ENCODE measurements at places on chromosomes 16 and 17. TPM values are rescaled to one million over a fixed set of nuclear protein-coding genes. Genes with fewer than 3 reads are reported as not detected.

DNA sequence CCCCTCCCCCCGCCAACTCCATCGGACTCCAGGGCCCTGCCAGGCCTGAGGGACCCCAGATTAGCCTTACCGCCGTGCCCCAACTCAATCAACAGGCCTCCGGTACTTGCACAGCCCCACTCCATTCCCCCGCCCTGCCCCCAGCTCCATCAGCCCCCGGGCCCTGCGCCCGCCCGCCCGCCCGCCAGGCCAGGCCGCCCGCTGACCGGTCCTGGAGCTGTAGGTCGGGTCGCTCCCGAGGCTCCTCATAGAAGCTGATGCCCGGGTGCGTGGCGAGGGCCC lies 308 bp downstream of the GTF3C1 start:
- H3K4me3 ChIP-seq, result peak overlapping the region; percentile 79
- H3K4me1 ChIP-seq, result peaks cover 20% of the 10 kb centered on the region
- H3K27me3 ChIP-seq, result no peaks in the 10 kb centered on the region
- peak overlapping the region; percentile 86 for H3K27ac ChIP-seq

GRCh38 chr16:3837851-3838586 lies 42.5 kb downstream of the CREBBP start:
- H3K4me1 ChIP-seq, result peaks cover 13% of the 10 kb centered on the region
- no peak for DNase-seq
- no peak overlapping the region for H3K4me3 ChIP-seq
- peaks cover 4% of the 10 kb centered on the region for H3K36me3 ChIP-seq
- H3K27ac ChIP-seq, result no peak overlapping the region
- no peaks in the 10 kb centered on the region for H3K27me3 ChIP-seq

GRCh38 chr17:17750881-17751280 lies 69.6 kb downstream of the RAI1 start:
- no peaks in the 10 kb centered on the region for H3K4me1 ChIP-seq
- H3K36me3 ChIP-seq, result no peaks in the 10 kb centered on the region
- DNase-seq, result no peak
- H3K4me3 ChIP-seq, result no peak overlapping the region

- no peak overlapping the region for H3K4me3 ChIP-seq
- H3K27me3 ChIP-seq, result no peaks in the 10 kb centered on the region
- H3K27ac ChIP-seq, result no peak overlapping the region
- DNase-seq, result no peak
These were observed 13.4 kb upstream of the FAM83G start for GRCh38 chr17:19017804-19018599.

DNA sequence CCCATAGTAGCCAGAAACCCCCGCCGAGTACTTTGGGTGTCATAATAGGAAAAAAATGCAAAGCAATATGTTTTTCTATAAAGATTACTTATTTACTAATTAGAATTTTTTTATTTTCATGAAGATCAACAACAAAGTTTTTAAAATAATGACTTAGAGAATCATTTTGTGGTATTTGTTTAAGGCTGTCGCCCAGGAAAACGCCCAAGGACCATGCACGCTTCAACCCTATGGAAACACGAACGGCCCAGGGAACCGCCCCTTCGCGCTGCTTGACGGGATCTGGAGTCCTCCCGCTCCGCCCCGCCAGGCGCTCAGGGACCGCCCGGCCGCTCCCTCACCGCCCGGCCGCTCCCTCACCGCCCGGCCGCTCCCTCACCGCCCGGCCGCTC lies 408 bp upstream of the KPNA2 start:
- H3K27me3 ChIP-seq, result no peaks in the 10 kb centered on the region
- H3K36me3 ChIP-seq, result peaks cover 10% of the 10 kb centered on the region
- peaks cover 24% of the 10 kb centered on the region for H3K4me1 ChIP-seq
- DNase-seq, result no peak
- no peak overlapping the region for H3K4me3 ChIP-seq
- H3K27ac ChIP-seq, result no peak overlapping the region

GRCh38 chr17:43839670-43840108 lies 6.7 kb upstream of the MPP3 start:
- no peak for DNase-seq
- no peaks in the 10 kb centered on the region for H3K4me1 ChIP-seq
- H3K27me3 ChIP-seq, result no peaks in the 10 kb centered on the region
- H3K27ac ChIP-seq, result no peak overlapping the region

DNA sequence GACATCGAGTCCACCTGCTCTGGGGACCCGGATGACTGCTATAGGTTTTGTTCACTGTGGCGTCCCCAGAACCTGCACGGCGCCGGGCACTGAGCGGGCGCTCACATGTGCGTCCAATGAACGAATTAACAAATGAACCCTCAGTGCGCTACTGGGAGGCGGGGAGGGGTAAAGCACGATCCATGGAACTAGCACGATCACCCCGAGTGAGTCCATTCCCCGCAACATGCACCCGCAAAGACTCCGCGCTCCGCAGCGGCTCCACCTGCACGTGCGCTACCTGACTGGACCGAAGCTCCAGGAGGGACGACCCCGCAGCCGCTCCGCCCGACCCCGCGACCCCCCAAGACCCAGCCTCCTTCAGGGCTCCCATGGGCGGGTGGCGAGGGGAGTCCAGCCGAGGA lies 491 bp downstream of the TRAP1 start:
- H3K4me3 ChIP-seq, result peak overlapping the region; percentile 90
- H3K27me3 ChIP-seq, result no peaks in the 10 kb centered on the region
- H3K36me3 ChIP-seq, result no peaks in the 10 kb centered on the region
- H3K4me1 ChIP-seq, result peaks cover 3% of the 10 kb centered on the region
- H3K27ac ChIP-seq, result peak overlapping the region; percentile 81

DNA sequence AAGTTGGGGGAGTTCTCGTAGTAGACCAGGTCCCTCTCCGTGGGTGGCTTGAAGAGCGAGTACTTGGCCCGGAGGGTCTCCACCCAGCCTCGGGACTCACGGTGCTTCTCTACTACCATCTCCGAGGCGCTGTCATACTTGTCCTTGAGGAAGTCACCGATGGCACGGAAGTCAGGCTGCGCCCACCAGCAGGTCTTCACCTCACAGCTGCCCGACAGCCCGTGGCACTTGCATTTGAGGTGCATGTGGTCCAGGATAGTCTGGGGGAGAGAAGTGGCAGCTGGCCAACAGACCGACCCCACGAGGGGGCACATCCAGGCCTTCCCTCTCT lies 50.0 kb downstream of the WNT3 start:
- H3K27me3 ChIP-seq, result no peaks in the 10 kb centered on the region
- H3K27ac ChIP-seq, result no peak overlapping the region
- no peak for DNase-seq
- H3K4me3 ChIP-seq, result no peak overlapping the region

RNF157 gene
- total RNA-seq, result 2.5 TPM

FOXN1 gene
- not detected for total RNA-seq

IL34 gene
- 13.0 TPM for total RNA-seq

LRRC37A gene
- total RNA-seq, result 5.2 TPM

LGALS9 gene
- total RNA-seq, result 148 TPM

DNA sequence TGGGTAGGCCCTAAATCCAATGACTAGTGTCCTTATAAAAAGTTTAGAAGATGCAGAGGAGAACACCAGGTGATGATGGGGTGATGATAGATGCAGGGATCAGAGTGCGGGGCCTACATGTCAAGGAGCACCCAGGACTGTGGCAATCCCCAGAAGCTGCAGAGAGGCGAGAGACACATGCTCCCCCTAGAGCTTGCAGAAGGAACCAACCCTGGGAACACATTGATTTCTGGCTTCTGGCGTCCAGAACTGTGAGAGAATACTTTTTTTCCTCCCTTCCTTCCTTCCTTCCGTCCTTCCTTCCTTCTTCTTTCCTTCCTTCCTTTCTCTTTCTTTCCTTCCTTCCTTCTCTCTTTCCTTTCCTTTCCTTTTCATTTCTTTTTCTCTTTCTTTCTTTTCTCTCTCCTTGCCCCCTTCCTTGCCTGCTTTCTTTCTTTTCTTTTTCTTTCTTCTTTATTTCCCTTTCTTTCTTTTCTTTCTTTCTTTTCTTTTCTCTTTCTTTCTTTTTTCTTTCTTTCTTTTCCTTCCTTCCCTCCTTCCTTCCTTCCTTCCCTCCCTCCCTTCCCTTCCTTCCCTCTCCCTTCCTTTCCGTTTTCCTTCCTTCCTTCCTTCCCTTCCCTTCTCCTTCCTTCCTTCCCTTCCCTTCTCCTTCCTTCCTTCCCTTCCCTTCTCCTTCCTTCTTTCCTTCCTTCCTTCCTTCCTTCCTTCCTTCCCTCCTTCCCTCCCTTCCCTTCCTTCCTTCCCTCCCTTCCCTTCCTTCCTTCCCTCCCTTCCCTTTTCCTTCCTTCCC lies 134.3 kb downstream of the HAPSTR1 start:
- no peaks in the 10 kb centered on the region for H3K27me3 ChIP-seq
- H3K4me1 ChIP-seq, result no peaks in the 10 kb centered on the region
- no peak overlapping the region for H3K4me3 ChIP-seq

MPO gene
- 62.0 TPM for total RNA-seq

DNA sequence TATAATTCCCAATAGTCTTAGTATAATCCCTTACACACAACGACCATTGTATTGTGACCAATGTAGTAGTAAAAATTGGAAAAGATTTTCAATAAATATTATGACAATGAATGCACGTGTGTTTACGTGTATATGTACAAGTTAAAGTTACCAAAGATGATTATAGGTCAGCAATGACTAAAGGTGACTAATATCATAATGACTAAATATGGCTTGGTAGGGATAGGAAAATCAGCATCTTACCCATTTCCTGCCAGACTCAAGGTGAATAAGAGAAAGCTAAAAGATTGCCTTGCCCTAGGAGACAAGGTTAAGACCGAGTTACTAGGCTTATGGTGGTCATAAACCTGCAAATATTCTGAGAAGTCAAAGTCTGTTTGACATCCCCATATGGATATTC lies 34.4 kb downstream of the CPD start:
- H3K4me3 ChIP-seq, result no peak overlapping the region
- no peaks in the 10 kb centered on the region for H3K27me3 ChIP-seq
- no peak for DNase-seq
- H3K4me1 ChIP-seq, result peaks cover 2% of the 10 kb centered on the region
- H3K27ac ChIP-seq, result no peak overlapping the region

GRCh38 chr16:3590736-3591435 lies 13.7 kb upstream of the NLRC3 start:
- peaks cover 14% of the 10 kb centered on the region for H3K36me3 ChIP-seq
- DNase-seq, result no peak
- H3K4me1 ChIP-seq, result no peaks in the 10 kb centered on the region
- no peak overlapping the region for H3K27ac ChIP-seq
- no peaks in the 10 kb centered on the region for H3K27me3 ChIP-seq
- no peak overlapping the region for H3K4me3 ChIP-seq

- H3K4me1 ChIP-seq, result no peaks in the 10 kb centered on the region
- H3K36me3 ChIP-seq, result no peaks in the 10 kb centered on the region
- no peaks in the 10 kb centered on the region for H3K27me3 ChIP-seq
- no peak overlapping the region for H3K27ac ChIP-seq
These were observed 37.2 kb downstream of the KCNJ2 start for GRCh38 chr17:70206361-70207010.

DNA sequence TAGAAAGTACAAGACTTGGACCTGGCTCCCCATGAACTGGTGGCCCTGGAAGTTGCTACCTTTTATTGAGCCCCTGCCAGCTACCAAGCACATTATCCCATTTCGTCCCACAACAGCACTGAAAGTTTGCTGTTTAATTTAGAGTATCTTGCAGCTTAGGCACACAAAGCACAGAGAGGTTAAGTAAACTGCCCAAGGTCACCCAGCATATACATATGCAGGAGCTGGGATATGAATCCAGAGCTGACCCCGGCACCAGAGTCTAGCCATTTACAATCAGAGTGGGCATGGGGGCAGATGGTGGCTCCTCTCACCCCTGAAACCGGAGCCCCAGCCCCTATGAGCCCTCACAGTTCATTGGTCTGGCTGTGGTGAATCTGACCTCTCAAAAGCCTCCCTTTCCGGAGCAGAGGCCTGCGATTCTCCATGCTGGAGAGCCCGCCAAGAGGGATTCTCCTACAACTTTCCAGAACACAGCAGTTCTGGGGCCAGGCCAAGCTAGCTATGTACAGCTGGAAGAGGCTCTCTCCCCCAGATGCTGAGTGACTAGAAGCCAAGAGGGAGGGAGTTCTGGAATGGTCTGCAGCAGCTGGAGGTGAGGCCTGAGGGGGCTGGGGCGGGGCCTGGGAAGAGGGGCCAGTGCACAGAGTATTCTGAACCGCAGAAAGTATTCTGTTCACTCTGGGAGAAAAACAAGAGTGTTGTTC lies 58.3 kb downstream of the SREBF1 start:
- no peaks in the 10 kb centered on the region for H3K36me3 ChIP-seq
- no peaks in the 10 kb centered on the region for H3K27me3 ChIP-seq
- DNase-seq, result peak; percentile 99
- H3K27ac ChIP-seq, result peak overlapping the region; percentile 84
- H3K4me3 ChIP-seq, result no peak overlapping the region
- peaks cover 9% of the 10 kb centered on the region for H3K4me1 ChIP-seq

EIF3CL gene
- total RNA-seq, result 56.8 TPM

DNA sequence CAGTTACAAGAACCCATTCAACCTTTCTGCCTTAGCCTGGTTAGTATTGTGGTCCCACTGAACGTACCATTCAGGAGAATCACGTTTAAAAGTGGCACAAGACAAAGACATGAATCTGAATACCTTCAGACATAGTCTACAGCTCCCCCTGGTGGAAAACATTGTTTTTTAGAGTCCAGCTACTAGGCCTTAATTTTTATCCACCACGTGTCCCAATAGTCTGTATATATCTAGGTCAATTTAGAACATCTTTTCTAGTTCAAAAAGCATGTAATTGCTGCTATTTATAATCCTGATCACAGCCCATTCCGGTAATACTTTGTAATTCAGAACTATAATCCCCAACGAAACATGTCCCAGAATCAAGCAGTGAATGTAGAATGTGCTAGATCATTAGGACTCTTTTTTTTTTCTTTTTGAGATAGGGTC lies 13.7 kb upstream of the GUCY2D start:
- peak; percentile 59 for DNase-seq
- H3K27me3 ChIP-seq, result no peaks in the 10 kb centered on the region
- no peak overlapping the region for H3K4me3 ChIP-seq
- no peak overlapping the region for H3K27ac ChIP-seq

GRCh38 chr17:12789481-12790248 lies at the start of gene ARHGAP44:
ARHGAP44 (plus strand) TSS chr17:12789498; CDS start chr17:12789839, 341 bp downstream.
- H3K4me3 ChIP-seq, result peak within 1 kb of the TSS; percentile 43
- peaks cover 11% of the 10 kb centered on the region for H3K27me3 ChIP-seq
- no peaks in the 10 kb centered on the region for H3K4me1 ChIP-seq
- H3K36me3 ChIP-seq, result no peaks in the 10 kb centered on the region

- peaks cover 4% of the 10 kb centered on the region for H3K4me1 ChIP-seq
- H3K27ac ChIP-seq, result no peak overlapping the region
- no peak for DNase-seq
- no peak overlapping the region for H3K4me3 ChIP-seq
These were observed 29.4 kb downstream of the ADAM11 start for GRCh38 chr17:44788139-44788538.

CA7 gene
- total RNA-seq, result not detected

SPHK1 gene
- 17.6 TPM for total RNA-seq

DNA sequence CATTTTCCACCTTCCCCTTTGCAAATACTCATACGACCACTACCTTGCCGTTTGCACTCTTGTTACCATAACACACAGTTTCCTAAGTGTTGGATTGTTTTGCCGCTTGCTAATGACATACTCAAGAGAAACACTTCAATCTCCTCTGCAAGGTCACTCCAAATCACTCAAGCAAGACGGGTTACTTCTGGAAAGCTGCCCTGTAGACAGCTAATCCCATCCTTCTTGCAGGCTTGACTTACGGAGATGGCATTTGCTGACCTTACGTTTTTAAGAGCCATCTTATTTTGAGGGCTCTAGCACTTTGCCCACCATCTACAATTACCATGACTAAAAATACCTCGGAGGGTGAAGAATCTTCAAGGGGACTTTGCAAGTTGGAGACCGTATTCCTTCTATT lies 46.2 kb downstream of the MYH3 start:
- no peaks in the 10 kb centered on the region for H3K36me3 ChIP-seq
- H3K4me3 ChIP-seq, result no peak overlapping the region
- DNase-seq, result no peak
- no peak overlapping the region for H3K27ac ChIP-seq
- no peaks in the 10 kb centered on the region for H3K4me1 ChIP-seq

NUDT7 gene
- 18.3 TPM for total RNA-seq

All from lung (tissue), 17 donors.